ENCODE measurements at places on chromosomes 2 and 18. TPM values are rescaled to one million over a fixed set of nuclear protein-coding genes. Genes with fewer than 3 reads are reported as not detected.
A peak's percentile ranks its signal among the peaks of the same experiment; 100 is the strongest.

Gene ERBB4
- not detected for total RNA-seq

Gene TMEM185B
- 27.3 TPM for total RNA-seq

Gene B3GNT7
- total RNA-seq: 0.20 TPM

Gene IL18R1
- total RNA-seq: 2.5 TPM

Gene PLEKHM3
- 1.3 TPM for total RNA-seq

Gene YES1
- total RNA-seq: 99.4 TPM

Gene C1QL2
- total RNA-seq: not detected

Gene FLACC1
- 0.20 TPM for total RNA-seq

Gene POLE4
- 70.0 TPM for total RNA-seq

- DNase-seq: peak; percentile 32
Observed at GRCh38 chr2:191631754-191632153, 46.2 kb upstream of the NABP1 start.

- no peak for DNase-seq
Observed at GRCh38 chr2:188557081-188557480, 265.4 kb downstream of the GULP1 start.

DNA sequence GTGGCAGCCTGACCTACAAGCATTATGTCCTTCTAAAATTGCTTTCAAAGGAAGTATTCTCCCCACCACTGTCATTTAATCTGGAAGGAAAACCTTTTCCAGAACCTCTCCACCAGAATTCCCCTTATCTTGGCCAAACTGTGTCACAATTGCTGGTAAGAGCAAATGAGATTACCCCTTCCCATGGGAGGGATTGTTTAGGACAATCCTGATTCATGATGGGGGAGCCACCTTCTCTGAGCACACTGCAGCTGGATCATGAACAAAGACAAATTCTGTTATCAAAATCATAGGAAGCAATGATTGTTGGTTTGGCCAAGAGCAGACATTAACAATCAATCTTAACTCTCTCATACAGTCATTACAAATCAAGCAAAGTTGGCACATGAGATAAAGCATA lies 18.1 kb upstream of the ATOH8 start:
- DNase-seq: no peak

GRCh38 chr2:240739797-240740196 lies 48.1 kb downstream of the AQP12A start:
- DNase-seq: no peak

- no peak for DNase-seq
Observed at GRCh38 chr2:44798139-44798659, 143.3 kb upstream of the SIX3 start.

- DNase-seq: no peak
Observed at GRCh38 chr2:8380026-8380425, 301.8 kb upstream of the ID2 start.

- no peak for DNase-seq
Observed at GRCh38 chr2:158723181-158723838, 71.8 kb upstream of the DAPL1 start.

DNA sequence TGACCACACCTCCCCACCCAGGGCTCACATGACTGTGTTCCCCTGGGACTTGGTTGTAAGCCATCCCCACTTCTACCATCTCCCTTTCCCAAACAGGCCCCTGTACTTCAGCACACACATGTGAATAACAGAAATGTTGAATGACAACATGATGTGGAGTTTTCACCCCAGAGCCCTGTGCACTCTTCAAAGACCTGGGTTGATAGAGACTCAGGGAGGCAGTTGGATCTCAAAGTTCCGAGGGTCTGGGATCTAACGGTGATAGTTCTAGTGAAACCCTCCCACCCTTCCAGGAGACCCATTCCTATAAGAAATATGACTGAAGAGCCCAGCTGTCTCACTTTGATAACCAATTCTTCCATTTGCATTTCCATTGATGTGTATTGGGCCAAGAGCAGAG lies at the start of gene MROH2A:
TSS of gene MROH2A (plus strand) at position 301 of the 400 bp plus-strand sequence. CDS start 1,029 bp downstream, outside the sequence.
- no peak for DNase-seq

GRCh38 chr18:47163241-47163640 lies 12.9 kb downstream of the IER3IP1 start:
- no peak for DNase-seq

GRCh38 chr2:80111185-80111584 lies 193.4 kb downstream of the LRRTM1 start:
- DNase-seq: no peak

GRCh38 chr18:12515550-12515949 lies 107.8 kb downstream of the PRELID3A start:
- DNase-seq: no peak

- DNase-seq: no peak
Observed at GRCh38 chr2:70959851-70960832, 18.3 kb upstream of the ANKRD53 start.

DNA sequence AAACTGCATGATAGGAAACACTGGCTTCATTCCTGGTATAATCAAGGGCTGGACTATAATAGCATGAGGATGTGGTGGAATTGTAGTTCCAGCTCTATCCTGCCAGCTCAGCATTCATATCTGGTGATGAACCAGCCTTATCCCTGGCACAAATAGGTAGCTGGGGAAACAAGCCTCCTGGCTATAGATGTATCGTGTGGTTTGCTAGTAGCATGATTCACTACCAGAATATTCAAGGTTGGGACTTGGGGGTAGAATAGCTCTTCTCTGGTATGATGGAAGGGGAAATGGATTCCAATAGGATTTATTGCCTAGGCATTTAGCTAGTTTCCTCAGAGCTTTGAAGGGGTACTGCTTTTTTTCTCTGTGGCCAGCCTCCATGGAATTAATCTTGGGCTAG lies 532.8 kb downstream of the FBXO15 start:
- no peak for DNase-seq

Data from K562 (cell line).